ENCODE measurements at places on chromosomes 7 and 10. TPM values are rescaled to one million over a fixed set of nuclear protein-coding genes. Genes with fewer than 3 reads are reported as not detected.

Gene VAX1
- total RNA-seq, result not detected

Gene CNNM2
- 9.5 TPM for total RNA-seq

Gene AMZ1
- 0.35 TPM for total RNA-seq

Gene MKRN1
- 66.9 TPM for total RNA-seq

Gene GNAI1
- 74.0 TPM for total RNA-seq

Gene NKX6-2
- not detected for total RNA-seq

Gene MYL10
- not detected for total RNA-seq

Gene PAPOLB
- total RNA-seq, result 1.6 TPM

Gene TACR2
- total RNA-seq, result 35.0 TPM

Gene REEP3
- 43.0 TPM for total RNA-seq

Gene DKK1
- total RNA-seq, result not detected

DNA sequence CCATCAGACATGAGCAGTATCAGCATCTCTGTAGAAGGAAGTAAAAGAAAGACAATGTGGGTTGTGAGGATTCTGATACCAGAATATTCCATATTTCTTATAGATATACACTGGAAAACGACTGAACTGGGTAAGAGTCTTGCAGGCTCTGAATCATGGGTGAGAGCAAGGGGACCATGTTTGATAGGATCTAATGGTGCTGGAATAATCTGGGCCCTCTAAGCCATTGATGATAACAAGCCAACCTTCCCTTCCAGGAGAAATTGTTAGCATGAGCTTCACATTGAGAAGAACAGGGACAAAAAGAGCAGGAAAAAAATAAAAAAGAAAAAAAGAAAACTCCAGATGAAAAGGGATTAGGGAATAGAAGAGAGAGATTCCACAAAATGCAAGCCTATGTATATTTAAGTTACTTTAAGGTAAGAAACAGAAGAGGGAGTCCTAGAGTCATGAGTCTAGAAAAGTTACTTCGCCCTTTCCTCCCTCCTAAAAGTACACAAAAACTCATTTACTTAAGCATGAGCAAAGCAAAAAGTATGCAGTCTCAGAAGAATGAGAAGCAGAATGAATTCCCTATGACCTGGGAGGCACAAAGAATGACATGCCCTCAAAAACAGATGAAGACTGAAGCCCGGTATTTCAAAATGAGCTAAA is 181.9 kb downstream of the TMEM26 start:
- no peaks in the 10 kb centered on the region for H3K36me3 ChIP-seq
- DNase-seq, result no peak
- H3K27ac ChIP-seq, result peak overlapping the region; percentile 1
- H3K4me1 ChIP-seq, result no peaks in the 10 kb centered on the region
- no peaks in the 10 kb centered on the region for H3K27me3 ChIP-seq
- no peak overlapping the region for H3K4me3 ChIP-seq

- no peaks in the 10 kb centered on the region for H3K36me3 ChIP-seq
- no peak overlapping the region for H3K27ac ChIP-seq
- no peak for DNase-seq
- H3K4me3 ChIP-seq, result no peak overlapping the region
- H3K27me3 ChIP-seq, result no peaks in the 10 kb centered on the region
- no peaks in the 10 kb centered on the region for H3K4me1 ChIP-seq
Observed at GRCh38 chr10:91021901-91022300, 101.0 kb upstream of the ANKRD1 start.

GRCh38 chr7:7673240-7673550 is 32.6 kb downstream of the UMAD1 start:
- no peaks in the 10 kb centered on the region for H3K4me1 ChIP-seq
- H3K27ac ChIP-seq, result no peak overlapping the region
- H3K36me3 ChIP-seq, result no peaks in the 10 kb centered on the region
- no peak overlapping the region for H3K4me3 ChIP-seq

GRCh38 chr10:117175215-117175900 is 21.9 kb upstream of the KCNK18 start:
- no peak overlapping the region for H3K27ac ChIP-seq
- DNase-seq, result no peak
- H3K4me3 ChIP-seq, result peak overlapping the region; percentile 26
- no peaks in the 10 kb centered on the region for H3K4me1 ChIP-seq

- H3K4me1 ChIP-seq, result peaks cover 6% of the 10 kb centered on the region
- peak overlapping the region; percentile 51 for H3K27ac ChIP-seq
- H3K4me3 ChIP-seq, result peak overlapping the region; percentile 32
- H3K27me3 ChIP-seq, result no peaks in the 10 kb centered on the region
- DNase-seq, result no peak
Observed at GRCh38 chr10:126930883-126931503, 25.8 kb downstream of the DOCK1 start.

- DNase-seq, result no peak
- H3K4me3 ChIP-seq, result no peak overlapping the region
- H3K27me3 ChIP-seq, result no peaks in the 10 kb centered on the region
- H3K4me1 ChIP-seq, result no peaks in the 10 kb centered on the region
- H3K36me3 ChIP-seq, result no peaks in the 10 kb centered on the region
Observed at GRCh38 chr7:41779918-41780317, 77.0 kb upstream of the INHBA start.

GRCh38 chr7:102046373-102047117 is 229.1 kb downstream of the CUX1 start:
- no peaks in the 10 kb centered on the region for H3K27me3 ChIP-seq
- H3K27ac ChIP-seq, result no peak overlapping the region
- H3K4me3 ChIP-seq, result no peak overlapping the region

- no peaks in the 10 kb centered on the region for H3K27me3 ChIP-seq
- no peaks in the 10 kb centered on the region for H3K4me1 ChIP-seq
- H3K27ac ChIP-seq, result peak overlapping the region; percentile 62
- no peak for DNase-seq
Observed at GRCh38 chr7:77727936-77728701, 31.9 kb downstream of the RSBN1L start.

GRCh38 chr10:44920252-44920651 is 9.1 kb downstream of the TMEM72 start:
- no peaks in the 10 kb centered on the region for H3K4me1 ChIP-seq
- no peak overlapping the region for H3K4me3 ChIP-seq
- no peaks in the 10 kb centered on the region for H3K36me3 ChIP-seq
- no peak for DNase-seq
- no peak overlapping the region for H3K27ac ChIP-seq
- no peaks in the 10 kb centered on the region for H3K27me3 ChIP-seq

DNA sequence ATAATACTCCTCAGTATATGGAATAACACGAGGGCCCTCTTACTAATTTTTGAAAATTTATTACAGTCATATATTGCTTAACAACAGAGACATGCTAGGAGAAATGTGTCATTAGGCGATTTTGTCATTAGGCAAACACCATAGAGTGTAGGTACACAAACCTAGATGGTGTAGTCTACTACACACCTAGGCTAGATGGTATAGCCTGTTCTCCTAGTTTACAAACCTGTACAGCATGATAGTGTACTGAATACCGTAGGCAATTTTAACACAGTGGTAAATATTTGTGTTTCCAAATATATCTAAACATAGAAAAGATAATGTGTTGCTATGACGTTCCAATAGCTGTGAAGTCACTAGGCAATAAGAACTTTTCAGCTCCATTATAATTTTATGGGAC is 12.8 kb downstream of the OR2F1 start:
- H3K27ac ChIP-seq, result no peak overlapping the region
- no peak for DNase-seq
- H3K4me1 ChIP-seq, result no peaks in the 10 kb centered on the region
- no peaks in the 10 kb centered on the region for H3K27me3 ChIP-seq

- DNase-seq, result no peak
- H3K27me3 ChIP-seq, result no peaks in the 10 kb centered on the region
- H3K4me3 ChIP-seq, result no peak overlapping the region
- H3K36me3 ChIP-seq, result no peaks in the 10 kb centered on the region
Observed at GRCh38 chr10:29113616-29113945, 175.3 kb upstream of the LYZL1 start.

DNA sequence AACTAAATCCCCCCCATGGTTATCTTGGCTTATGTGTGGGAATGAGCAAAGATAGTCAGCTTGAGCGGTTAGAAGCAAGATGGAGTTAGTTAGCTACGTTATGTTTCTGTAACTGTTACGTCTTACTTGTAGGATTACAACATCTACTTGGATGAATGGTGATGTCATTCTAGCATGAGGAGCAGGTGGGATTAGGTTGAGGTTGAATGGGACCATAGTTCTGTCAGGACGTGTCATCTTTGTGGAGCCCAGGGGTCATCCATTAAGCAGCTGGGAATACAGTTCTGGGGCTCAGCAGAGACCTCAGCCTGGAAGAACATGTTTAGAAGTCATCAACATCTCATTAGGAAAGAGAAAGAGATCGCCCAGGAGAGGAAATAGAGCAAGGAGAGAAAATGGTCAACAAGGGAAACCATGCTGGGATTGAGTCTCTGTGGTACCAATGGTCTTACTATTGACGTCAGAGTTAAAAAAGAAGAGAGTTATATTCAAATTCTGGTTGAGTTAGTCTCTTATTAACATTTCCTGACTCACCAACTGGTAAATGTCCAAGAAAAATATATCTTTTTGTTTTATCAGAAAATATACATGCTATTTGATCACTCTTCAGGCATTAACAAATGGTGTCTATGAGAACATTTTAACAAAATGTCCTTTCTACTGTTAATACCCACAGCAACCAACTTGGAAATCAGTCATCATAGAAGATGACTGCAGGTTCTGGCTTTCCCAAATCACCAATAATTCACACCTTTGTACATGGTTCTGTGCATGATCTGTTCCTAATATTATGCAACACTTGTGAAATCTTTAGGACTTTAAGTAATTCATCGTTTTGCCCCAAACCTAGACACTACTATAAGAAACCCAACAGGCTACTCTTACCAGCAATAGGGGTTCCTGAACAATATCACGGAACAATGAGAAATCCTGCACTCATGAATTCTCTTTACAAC is 96.9 kb downstream of the KIAA1217 start:
- H3K4me3 ChIP-seq, result no peak overlapping the region
- H3K4me1 ChIP-seq, result no peaks in the 10 kb centered on the region
- H3K36me3 ChIP-seq, result no peaks in the 10 kb centered on the region
- H3K27me3 ChIP-seq, result no peaks in the 10 kb centered on the region
- H3K27ac ChIP-seq, result no peak overlapping the region

GRCh38 chr10:16944402-16944801 is 127.2 kb upstream of the RSU1 start:
- peaks cover 4% of the 10 kb centered on the region for H3K4me1 ChIP-seq
- no peaks in the 10 kb centered on the region for H3K36me3 ChIP-seq
- H3K27ac ChIP-seq, result peak overlapping the region; percentile 47

DNA sequence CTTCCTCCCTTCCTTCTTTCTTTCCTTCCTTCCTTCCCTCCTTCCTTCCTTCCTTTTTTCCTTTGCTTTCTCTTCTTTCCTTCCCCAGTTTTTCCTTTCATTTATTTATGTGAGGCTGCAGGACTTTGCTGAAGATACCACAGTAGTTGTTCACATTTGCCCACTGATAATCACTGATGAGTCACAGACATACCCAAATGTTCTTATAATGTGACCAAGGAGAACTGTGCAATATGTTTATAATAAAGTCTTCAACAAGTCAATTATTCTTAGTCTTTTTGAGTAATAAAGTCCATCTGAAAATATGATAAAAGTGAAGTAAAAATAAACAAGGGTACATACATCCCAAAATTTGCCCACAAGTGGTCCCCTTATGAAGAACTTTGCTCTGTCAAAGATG is 159.7 kb downstream of the GNAI1 start:
- no peaks in the 10 kb centered on the region for H3K27me3 ChIP-seq
- no peaks in the 10 kb centered on the region for H3K4me1 ChIP-seq
- H3K4me3 ChIP-seq, result no peak overlapping the region
- no peak for DNase-seq

DNA sequence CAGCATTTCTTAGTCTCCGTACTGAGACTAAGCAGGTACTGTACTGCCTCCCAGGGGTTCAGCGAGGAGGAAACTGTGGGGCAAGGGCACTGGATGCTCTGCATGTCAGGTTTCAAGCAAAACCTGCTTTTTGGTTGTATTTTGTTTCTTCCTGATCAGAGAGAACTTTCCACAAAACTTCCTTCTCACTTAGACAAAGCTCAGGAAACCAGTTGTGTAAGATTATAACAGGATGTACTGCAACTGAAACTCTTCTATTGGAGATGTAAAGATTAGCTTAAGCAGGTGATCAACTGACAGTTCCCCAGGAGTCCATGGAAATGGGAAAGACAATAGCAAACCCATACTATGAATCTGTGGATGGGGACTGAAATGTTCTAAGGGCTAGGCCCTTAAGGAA is 67.3 kb downstream of the PLCE1 start:
- H3K4me3 ChIP-seq, result no peak overlapping the region
- no peaks in the 10 kb centered on the region for H3K36me3 ChIP-seq
- no peaks in the 10 kb centered on the region for H3K27me3 ChIP-seq
- H3K4me1 ChIP-seq, result no peaks in the 10 kb centered on the region
- no peak overlapping the region for H3K27ac ChIP-seq
- no peak for DNase-seq

GRCh38 chr10:69088471-69088769 is 517 bp downstream of the SRGN start:
- DNase-seq, result no peak
- no peaks in the 10 kb centered on the region for H3K27me3 ChIP-seq
- H3K4me1 ChIP-seq, result no peaks in the 10 kb centered on the region
- peak overlapping the region; percentile 30 for H3K4me3 ChIP-seq

DNA sequence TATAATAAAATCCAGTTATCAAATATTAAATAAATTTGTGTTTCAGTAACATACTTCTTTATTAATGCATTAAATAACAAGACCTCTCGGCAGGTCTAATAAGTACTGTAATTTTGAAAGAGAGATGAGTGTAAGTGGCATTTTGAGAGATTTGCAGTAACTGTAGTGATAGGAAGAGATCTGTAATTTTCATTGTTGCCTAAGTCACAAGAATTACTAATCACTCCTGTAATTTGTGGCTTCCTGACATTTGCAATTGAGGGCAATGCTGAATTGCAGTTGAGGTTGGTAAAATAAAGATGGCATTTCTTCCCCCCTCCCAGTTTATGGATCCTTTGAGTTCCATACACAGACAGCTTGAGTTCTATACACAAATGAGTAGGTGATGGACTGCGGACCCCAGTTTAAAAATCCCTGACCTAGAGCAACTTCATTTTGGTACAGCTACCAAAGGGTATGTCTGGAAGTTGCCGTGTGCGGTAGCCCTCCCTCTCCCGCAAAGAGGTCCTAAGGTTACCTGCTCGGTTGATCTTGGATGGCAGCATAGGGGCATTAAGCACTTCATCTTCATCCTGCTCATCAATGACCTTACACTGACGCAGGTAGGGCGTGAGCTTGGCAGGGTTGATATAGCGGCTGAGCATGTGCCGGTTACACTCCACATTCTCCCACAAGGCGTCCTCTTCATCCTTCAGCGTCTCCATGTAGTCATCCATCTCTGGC is 96.4 kb downstream of the CARD11 start:
- H3K27ac ChIP-seq, result no peak overlapping the region
- H3K27me3 ChIP-seq, result no peaks in the 10 kb centered on the region
- H3K36me3 ChIP-seq, result no peaks in the 10 kb centered on the region
- H3K4me1 ChIP-seq, result no peaks in the 10 kb centered on the region
- H3K4me3 ChIP-seq, result no peak overlapping the region

- no peak for DNase-seq
- no peak overlapping the region for H3K4me3 ChIP-seq
- no peaks in the 10 kb centered on the region for H3K27me3 ChIP-seq
Observed at GRCh38 chr10:7956508-7956907, 98.0 kb upstream of the GATA3 start.

- H3K4me3 ChIP-seq, result no peak overlapping the region
- no peak overlapping the region for H3K27ac ChIP-seq
- no peaks in the 10 kb centered on the region for H3K4me1 ChIP-seq
- H3K36me3 ChIP-seq, result no peaks in the 10 kb centered on the region
Observed at GRCh38 chr10:67015225-67015624, 89.4 kb downstream of the LRRTM3 start.

- H3K4me3 ChIP-seq, result no peak overlapping the region
- no peak for DNase-seq
- no peaks in the 10 kb centered on the region for H3K4me1 ChIP-seq
Observed at GRCh38 chr7:158077934-158078910, 509.4 kb downstream of the PTPRN2 start.

GRCh38 chr7:37971491-37971890 is 51.1 kb downstream of the EPDR1 start:
- H3K4me3 ChIP-seq, result no peak overlapping the region
- no peaks in the 10 kb centered on the region for H3K4me1 ChIP-seq
- DNase-seq, result no peak
- peak overlapping the region; percentile 53 for H3K27ac ChIP-seq
- no peaks in the 10 kb centered on the region for H3K27me3 ChIP-seq
